NCI-H2171 (cell line): ENCODE measurements at places on chromosomes 6 and 20.

- DNase-seq: no peak
Measured at GRCh38 chr6:165668951-165669350, 5.9 kb upstream of the PDE10A start.

GRCh38 chr20:17825960-17826843 is 126.4 kb downstream of the BANF2 start:
- no peak for DNase-seq

DNA sequence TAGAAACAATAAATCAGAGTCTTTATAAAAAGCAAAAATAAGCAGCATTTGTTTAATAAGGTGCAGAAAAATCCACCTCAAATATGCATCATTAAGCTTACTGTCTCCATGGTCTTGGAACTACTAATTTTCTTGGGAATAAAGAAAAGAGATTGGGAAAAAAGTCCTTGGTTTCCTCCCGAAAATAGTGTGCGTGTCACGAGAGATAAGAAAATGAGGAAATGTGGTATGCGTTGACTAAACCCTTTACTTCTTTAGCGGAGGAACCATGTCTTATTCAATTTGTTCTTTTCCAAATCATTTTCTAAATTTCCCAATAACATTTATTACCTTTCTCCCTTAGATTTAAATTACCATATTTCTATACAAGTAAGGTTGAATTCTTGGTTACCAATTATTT is 54.1 kb upstream of the HBS1L start:
- no peak for DNase-seq

- no peak for DNase-seq
Measured at GRCh38 chr20:43923917-43924316, 9.3 kb downstream of the TOX2 start.

GRCh38 chr6:160319246-160319645 is 28.9 kb upstream of the SLC22A3 start:
- no peak for DNase-seq

DNA sequence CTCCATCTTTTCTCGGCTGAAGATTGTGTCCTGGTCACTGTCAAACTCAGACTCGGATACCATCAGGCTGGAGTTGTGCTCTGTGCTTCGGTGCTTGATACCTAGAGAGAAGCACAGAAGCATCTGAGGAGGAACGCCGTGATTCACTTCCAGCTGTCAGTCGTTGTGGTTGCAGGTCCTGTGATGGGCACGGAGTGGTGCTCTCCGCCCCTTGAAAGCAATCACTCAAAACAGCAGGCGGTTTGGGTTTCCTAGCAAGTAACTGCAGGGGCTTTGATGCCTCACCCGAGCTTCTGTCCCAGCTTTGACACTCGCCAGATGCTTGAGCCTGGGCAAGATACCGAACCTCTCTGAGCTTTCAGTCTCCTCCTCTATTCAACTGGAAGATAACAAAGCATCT is 52.5 kb downstream of the ALDH5A1 start:
- DNase-seq: no peak

- DNase-seq: no peak
Measured at GRCh38 chr6:31732029-31732428, 2.9 kb upstream of the DDAH2 start.
